ENCODE measurements at places on chromosomes 7 and 10.

DNA sequence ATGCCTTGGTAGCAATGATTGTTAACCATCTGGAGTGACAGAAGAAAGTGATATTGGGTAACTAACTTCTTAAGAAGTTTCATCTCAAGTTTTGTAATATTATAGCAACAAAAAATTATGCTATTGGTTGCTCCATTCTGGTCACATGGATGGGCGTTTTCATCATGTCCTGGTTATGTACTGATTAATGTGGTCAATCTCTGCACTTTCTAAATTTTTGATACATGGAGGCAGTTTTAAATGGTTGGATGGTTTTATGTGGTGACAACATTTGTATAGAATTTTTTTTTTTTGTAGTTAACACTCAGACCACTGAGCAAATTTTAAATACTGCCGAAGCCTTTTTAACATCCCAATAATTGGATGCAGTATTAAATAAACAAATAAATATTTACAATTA is 55.2 kb upstream of the CCAR1 start:
- no peak for DNase-seq

DNA sequence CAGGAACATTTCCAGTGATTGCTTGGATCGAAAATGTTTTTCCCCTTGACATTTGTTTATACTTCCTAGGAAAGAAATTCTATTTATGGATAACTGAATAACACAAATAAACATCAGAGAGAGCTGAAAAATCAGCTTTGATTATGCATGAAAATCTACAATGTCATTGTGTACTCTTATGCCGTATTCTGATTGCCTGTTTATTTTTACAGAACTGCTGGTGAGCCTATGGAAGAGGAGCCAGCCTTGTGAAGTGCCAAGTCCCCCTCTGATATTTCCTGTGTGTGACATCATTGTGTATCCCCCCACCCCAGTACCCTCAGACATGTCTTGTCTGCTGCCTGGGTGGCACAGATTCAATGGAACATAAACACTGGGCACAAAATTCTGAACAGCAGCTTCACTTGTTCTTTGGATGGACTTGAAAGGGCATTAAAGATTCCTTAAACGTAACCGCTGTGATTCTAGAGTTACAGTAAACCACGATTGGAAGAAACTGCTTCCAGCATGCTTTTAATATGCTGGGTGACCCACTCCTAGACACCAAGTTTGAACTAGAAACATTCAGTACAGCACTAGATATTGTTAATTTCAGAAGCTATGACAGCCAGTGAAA is 121.5 kb downstream of the TWIST1 start:
- no peak for DNase-seq

DNA sequence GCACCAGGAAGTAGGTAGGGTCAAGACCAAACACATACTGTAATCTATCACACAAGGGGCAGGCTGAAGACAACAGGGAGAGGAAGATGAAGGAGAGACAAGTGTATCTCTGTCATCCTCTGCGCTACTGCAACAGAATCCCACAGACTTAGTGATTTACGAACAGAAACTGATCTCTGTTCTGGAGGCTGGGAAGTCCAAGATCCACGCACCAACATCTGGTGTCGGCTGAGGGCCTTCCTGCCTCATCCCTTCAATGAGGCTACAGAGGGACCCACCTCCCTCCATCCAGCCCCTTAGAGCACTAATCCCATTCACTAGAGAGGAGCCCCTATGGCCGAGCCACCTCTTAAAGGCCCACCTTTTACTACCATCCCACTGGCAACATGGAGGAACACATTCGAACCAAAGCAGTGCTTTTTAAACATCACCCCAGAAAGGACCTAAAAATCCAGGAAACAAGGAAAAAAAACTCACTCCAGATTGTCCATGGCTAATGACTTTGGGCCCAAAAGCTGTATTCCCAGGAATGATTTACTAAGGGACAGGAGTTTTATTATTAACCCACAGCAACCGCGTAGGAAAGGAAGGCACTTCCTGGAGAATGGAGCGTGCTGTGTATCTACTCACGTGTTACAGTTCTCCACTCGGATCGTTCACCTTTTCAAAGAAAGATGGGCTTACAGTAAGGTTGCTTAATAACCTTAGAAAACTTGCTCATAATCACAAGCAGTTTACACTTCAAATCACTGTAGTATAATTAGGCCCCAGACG is 4.2 kb downstream of the BNIP3 start:
- no peak for DNase-seq

DNA sequence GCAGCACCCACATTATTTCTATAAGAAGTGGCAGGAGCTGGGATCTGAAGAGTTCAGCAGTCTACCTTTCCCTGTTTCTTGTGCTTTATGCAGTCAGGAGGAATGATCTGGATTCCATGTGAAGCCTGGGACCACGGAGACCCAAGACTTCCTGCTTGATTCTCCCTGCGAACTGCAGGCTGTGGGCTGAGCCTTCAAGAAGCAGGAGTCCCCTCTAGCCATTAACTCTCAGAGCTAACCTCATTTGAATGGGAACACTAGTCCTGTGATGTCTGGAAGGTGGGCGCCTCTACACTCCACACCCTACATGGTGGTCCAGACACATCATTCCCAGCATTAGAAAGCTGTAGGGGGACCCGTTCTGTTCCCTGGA is 874 bp upstream of the RBP3 start:
- no peak for DNase-seq

DNA sequence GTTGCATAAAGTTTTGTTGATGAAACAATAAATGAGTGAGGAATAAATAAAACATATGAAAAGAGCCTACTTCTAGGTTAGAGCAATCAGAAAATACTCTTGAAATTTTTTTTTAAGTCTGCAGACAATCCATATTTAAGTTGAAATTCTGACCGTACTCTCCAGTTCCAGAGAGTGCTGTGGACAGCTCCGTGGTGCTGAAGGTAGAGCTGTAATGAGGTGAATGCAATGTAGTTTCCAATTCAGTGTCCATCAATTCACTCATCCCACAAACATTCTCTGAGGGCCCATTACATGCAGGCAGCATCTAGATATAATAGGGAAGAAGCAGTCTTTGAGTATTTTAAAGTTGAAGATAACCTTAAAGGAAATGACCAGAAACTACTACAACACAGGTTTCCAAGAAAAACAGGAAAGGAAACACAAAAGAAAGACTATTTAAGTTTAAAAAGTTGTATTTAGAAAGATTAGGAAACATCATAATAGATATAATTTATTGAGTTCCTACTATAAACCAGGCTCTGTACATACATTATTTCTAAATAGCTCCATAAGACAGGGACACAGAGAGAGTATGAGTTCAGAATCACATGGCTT is 44.0 kb upstream of the CRTAC1 start:
- no peak for DNase-seq

GRCh38 chr7:99628471-99629465 is 12.0 kb downstream of the ZSCAN25 start:
- DNase-seq, result no peak

DNA sequence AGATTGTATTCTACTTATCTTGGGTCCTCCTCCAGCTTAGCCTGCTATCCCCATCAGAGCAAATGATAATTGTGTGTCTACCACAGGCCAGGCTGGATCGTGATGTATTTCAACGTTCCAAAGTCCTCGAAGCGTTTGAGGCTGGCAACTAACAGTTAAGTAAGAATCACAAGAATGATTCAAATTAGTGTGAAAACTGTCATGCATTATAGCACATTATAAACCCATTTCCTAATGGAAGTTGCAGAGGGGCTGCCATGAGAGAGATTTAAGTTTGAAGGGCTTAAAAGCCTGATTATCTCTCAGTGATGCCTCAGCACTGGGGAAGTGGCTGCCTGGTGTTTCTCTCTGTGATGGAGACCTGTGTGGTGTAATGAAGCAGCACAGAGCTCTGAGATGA is 119.1 kb downstream of the FRMD4A start:
- no peak for DNase-seq

GRCh38 chr7:6160191-6160623 is 112.2 kb downstream of the CYTH3 start:
- DNase-seq, result no peak

- DNase-seq, result no peak
Observed at GRCh38 chr7:130899638-130900401, 165.8 kb upstream of the KLF14 start.

DNA sequence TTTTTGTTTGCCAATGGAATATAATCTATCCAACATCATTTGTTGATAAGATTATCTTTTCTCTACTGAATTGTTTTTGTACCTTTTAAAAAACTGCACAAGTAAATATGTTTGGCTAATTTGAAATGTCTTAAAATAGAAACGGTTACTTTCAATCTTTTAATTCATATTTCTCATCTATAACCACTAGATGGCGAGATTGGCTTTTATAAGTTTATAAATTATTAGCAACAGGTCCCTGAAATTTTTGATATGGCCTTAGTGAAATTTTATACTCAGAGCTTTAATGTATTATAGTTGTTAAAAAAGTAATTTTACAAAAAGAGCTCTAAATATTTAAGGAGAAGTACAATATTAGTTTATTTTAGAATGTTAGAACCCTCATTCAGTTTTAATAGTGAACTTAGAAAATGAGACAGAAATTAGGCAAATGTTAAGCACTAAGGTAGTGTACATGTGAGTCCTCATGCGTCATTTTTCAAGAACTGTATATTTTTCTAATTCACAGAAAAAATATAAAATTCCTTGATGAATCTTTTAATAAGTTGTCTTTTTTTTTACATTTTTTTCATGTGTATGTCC is 592.5 kb downstream of the ARL4A start:
- no peak for DNase-seq

DNA sequence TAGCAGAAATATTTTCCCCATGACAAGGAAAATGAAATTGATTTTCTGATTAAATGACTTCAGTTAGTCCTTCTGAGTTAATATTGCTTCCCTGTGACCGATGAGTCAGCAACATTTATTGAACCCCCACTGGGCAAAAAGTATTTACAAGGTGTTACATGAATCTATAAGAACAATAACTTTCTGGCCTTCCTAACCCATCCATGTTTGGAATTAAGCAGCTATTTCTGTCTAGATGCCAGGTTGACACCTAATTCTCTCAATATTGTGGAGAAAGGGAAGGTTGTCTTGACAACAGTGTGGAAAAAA is 112.9 kb upstream of the JAZF1 start:
- no peak for DNase-seq

- DNase-seq, result no peak
Observed at GRCh38 chr7:13139436-13139835, 452.0 kb downstream of the ARL4A start.

GRCh38 chr7:68622500-68622899 is 975.8 kb upstream of the AUTS2 start:
- DNase-seq, result no peak

- no peak for DNase-seq
Observed at GRCh38 chr7:94897541-94897940, 9.9 kb upstream of the PPP1R9A start.

- no peak for DNase-seq
Observed at GRCh38 chr10:8050556-8051108, 3.9 kb upstream of the GATA3 start.

DNA sequence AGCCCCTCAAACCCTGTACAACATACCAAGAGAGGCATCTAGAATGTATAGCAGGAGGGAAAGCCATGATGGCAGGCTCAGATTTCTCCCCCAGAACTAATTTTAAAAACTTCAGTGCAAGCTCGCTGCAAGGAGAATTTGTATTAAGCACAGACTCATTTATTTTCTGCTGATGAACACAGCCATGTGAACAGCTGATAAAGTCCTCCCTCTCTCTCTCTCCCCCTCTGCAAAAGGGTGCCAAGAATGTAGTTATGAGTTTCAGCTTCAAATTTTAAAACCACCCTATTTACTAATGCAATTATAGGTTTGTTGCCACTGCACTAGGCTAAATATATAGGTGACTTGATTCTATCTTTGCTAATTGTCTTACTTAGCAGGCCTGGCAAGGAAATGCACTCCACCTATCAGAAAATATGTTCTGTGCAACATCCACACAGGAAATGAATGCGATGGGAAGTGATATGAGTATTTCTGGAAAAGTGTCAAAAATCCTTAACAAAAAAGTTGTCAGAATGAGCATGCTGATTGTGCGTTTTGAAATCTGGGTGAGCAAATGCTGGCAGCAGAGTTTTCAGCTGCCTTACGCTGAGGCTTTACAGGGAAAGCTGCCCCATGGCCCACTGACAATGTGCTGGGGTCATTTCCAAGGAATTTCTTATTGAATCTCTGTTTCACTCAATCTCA is 43.4 kb upstream of the GHITM start:
- DNase-seq, result no peak

- no peak for DNase-seq
Observed at GRCh38 chr7:2031451-2031845, 201.3 kb downstream of the MAD1L1 start.

GRCh38 chr7:52539414-52539813 is 496.0 kb upstream of the POM121L12 start:
- DNase-seq, result no peak

- DNase-seq, result no peak
Observed at GRCh38 chr10:106380706-106381105, 783.8 kb downstream of the SORCS1 start.

DNA sequence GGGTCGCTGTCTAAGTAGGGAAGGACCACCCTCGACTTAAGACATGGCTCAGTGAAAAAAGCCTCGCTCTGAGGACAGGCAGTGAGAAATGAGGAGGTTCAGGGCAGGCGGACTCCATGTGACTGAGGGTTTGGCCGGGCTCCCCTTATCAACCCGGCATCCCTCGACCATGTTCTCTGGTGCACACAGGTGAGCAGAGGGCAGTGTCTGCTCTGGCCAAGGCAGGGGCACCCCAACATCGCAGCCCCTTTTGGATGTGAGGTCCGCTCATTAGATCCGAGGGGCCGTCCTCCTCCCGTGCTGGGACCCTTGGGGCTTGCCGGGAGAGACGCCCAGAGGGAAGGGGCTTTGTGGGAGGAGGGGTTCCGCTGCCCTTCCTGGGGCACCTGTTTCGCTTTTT is 475.1 kb downstream of the DNAJB6 start:
- no peak for DNase-seq

DNA sequence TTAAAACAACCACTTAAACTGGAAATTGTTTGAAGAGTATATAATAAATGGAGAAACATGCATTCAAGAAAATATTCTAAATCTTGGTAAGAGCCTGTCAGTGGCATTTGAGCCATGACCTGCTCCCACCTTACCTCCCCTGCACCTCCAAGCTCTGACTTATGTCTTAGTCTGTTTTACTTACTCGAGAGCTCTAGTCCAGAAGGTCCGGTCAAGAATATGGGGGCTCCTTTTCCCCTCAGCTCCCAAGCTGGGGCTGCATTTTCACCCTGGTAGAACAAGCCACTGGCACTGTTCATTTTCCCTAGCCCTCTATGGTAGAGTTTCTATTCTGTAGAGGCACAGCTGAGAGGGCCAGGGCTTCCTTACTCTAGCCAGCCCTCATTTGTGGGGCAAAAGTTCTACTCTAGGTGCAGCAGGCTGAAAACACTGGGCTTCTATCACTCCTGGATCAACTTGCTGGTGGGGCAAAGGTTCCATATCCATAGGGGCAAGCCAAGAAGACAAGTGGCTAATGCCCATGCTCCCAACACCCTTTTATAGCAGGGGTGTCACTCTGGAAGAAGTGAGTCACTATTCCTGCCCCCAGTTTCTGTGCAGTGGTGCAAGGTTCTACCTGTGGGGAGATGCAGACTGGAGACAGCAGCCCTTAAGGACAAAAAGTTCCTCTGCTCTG is 40.6 kb downstream of the ZNF438 start:
- no peak for DNase-seq

GRCh38 chr10:44069573-44069972 is 315.3 kb downstream of the CXCL12 start:
- DNase-seq, result no peak
